ENCODE measurements at places on chromosomes 3 and 15. TPM values are rescaled to one million over a fixed set of nuclear protein-coding genes. Genes with fewer than 3 reads are reported as not detected.

Gene AGBL1
- total RNA-seq, result not detected

GRCh38 chr3:122912772-122913538 lies 114.6 kb downstream of the SEMA5B start:
- DNase-seq, result no peak

- DNase-seq, result no peak
These were observed 889.2 kb downstream of the PDCD6IP start for GRCh38 chr3:34687671-34688070.

Gene GOLGA6B
- 0.18 TPM for total RNA-seq

- peak; percentile 72 for DNase-seq
These were observed 7.2 kb downstream of the SH3BP5 start for GRCh38 chr3:15325228-15325627.

GRCh38 chr3:43867436-43868072 lies 176.8 kb downstream of the ABHD5 start:
- peak; percentile 33 for DNase-seq

GRCh38 chr3:177321819-177322218 lies 124.5 kb upstream of the TBL1XR1 start:
- no peak for DNase-seq

Gene COPG1
- total RNA-seq, result 158 TPM

Gene CYP11A1
- 0.87 TPM for total RNA-seq

- no peak for DNase-seq
These were observed 424.2 kb upstream of the WNT5A start for GRCh38 chr3:55911266-55911665.

- no peak for DNase-seq
These were observed 1.8 kb upstream of the LARP6 start for GRCh38 chr15:70855764-70856163.

Gene LMAN1L
- not detected for total RNA-seq

- no peak for DNase-seq
These were observed 1025.4 kb downstream of the FHIT start for GRCh38 chr3:60225848-60226247.

GRCh38 chr3:52246728-52247408 lies 1.3 kb downstream of the PPM1M start:
- DNase-seq, result no peak

Gene RTP3
- total RNA-seq, result not detected

Gene GNAT1
- not detected for total RNA-seq

DNA sequence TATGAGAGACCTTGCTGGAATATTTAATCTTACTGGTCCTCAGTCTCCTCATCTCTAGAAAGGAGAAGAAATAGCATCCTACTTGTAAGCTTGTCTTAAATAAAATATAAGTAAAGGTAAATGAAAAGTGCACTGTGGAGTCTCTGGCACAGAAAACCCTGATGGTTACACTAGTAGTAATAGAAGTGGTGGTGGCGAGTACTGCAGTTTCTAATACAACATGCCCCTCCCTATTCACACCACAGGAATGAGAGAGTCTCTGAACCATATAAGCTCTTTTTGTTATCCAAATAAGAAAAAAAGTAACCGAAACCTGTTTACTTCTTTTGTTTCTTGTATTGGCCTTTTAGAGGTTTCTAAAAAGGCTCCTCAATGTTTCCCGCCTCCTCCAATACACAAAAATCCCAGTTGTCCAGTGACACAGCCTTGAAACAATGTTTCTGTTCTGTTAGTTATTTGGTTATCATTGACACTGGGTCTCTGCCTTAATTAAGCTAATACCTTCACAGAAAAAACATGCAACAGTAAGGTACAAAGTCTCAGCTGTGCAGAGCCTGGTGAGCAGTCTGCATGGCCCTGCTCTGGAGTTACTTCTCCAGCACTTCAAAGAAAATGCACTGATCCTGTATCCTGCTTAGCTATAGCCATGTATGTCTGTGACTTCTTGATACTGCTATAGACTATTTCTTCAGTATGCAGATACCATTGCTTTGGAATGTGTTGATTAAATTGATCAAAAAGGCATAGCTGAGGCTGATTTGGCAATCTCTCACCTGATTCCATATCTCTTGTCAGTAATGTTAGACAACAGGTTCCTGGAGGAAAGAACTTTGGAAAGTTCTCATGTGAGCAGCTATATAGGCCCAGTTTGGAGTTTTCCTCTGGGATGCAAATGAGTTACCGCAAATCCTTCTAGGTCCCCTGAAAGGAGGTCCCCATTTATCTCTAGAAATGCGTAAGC lies 315.6 kb upstream of the IL12A start:
- no peak for DNase-seq

Gene SLC51B
- total RNA-seq, result not detected

Gene STX19
- total RNA-seq, result not detected

- DNase-seq, result no peak
These were observed 231.2 kb downstream of the THSD4 start for GRCh38 chr15:71346464-71346863.

Gene LDHAL6B
- not detected for total RNA-seq

- no peak for DNase-seq
These were observed 74.3 kb downstream of the ABTB1 start for GRCh38 chr3:127747066-127747465.

GRCh38 chr3:187705164-187705563 lies 2.8 kb upstream of the RTP2 start:
- DNase-seq, result no peak

All from HT1080 (cell line).